Natural killer cell (primary cell): ENCODE measurements at places on chromosomes 11 and 22. TPM values are rescaled to one million over a fixed set of nuclear protein-coding genes. Genes with fewer than 3 reads are reported as not detected.

GRCh38 chr11:44971185-44971584 is 20.5 kb upstream of the TP53I11 start:
- no peak overlapping the region for H3K4me3 ChIP-seq
- H3K27me3 ChIP-seq: no peaks in the 10 kb centered on the region
- no peak for DNase-seq
- no peak overlapping the region for H3K27ac ChIP-seq
- no peaks in the 10 kb centered on the region for H3K36me3 ChIP-seq

DNA sequence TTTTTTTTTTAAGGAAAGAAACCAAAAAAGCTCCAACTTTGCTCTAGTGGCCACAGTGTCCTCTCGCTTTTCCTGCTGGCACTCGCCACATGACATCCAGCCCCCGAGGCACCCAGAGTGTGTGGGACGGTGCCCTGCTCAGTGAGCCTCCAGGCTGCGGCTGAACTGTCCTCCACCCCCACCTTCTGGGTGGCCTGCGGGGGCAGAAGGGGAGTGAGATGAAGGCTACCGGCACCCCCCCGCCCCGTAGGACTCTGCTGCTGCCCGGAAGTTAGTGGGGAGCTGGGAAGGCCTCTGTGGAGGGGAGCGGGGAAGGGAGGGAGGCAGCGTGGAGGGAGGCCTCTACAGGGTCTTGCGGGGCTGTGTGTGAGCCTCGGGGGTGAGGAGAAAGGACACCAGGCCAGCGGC is 264.4 kb downstream of the CTTN start:
- H3K36me3 ChIP-seq: no peaks in the 10 kb centered on the region
- H3K4me1 ChIP-seq: no peaks in the 10 kb centered on the region
- H3K27ac ChIP-seq: no peak overlapping the region
- no peak overlapping the region for H3K4me3 ChIP-seq
- H3K27me3 ChIP-seq: peaks cover 10% of the 10 kb centered on the region

- no peaks in the 10 kb centered on the region for H3K27me3 ChIP-seq
- peaks cover 13% of the 10 kb centered on the region for H3K36me3 ChIP-seq
- DNase-seq: no peak
- no peak overlapping the region for H3K4me3 ChIP-seq
Observed at GRCh38 chr22:35313311-35314121, 13.8 kb downstream of the TOM1 start.

- peak; percentile 45 for DNase-seq
- no peaks in the 10 kb centered on the region for H3K36me3 ChIP-seq
- H3K27me3 ChIP-seq: peaks cover 30% of the 10 kb centered on the region
Observed at GRCh38 chr11:118152552-118153471, at the start of gene SCN4B. SCN4B (minus strand) TSS chr11:118152823; CDS start chr11:118152673, 150 bp downstream.

GRCh38 chr22:47748957-47749356 is 986.5 kb downstream of the TBC1D22A start:
- no peaks in the 10 kb centered on the region for H3K27me3 ChIP-seq
- no peaks in the 10 kb centered on the region for H3K4me1 ChIP-seq
- H3K4me3 ChIP-seq: no peak overlapping the region
- no peaks in the 10 kb centered on the region for H3K36me3 ChIP-seq
- no peak overlapping the region for H3K27ac ChIP-seq

DNA sequence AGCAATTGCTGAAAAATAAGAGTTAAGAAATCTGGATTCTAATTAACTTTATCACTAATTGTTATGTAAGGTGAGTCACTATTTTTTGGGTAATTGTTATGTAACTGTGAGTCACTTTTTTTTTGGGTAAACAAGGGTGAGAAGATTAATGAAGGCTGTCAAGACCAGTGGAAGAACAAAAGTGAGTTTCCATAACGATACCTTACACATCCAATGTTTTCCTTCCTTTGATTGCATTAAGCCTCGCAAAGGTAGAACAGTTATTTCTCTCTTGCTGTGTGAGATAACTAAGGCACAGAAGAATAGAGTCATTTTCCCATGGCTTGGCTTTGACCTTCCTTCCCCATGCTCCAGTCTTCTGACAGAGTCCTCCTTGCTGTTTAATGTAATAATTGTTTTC is 374.7 kb downstream of the DDX10 start:
- no peak for DNase-seq
- H3K27ac ChIP-seq: no peak overlapping the region
- H3K27me3 ChIP-seq: no peaks in the 10 kb centered on the region

GRCh38 chr22:28837640-28838039 is 37.3 kb upstream of the XBP1 start:
- H3K4me1 ChIP-seq: peaks cover 13% of the 10 kb centered on the region
- H3K27ac ChIP-seq: no peak overlapping the region
- DNase-seq: no peak
- H3K4me3 ChIP-seq: no peak overlapping the region
- H3K36me3 ChIP-seq: no peaks in the 10 kb centered on the region
- H3K27me3 ChIP-seq: no peaks in the 10 kb centered on the region

- DNase-seq: no peak
- peaks cover 9% of the 10 kb centered on the region for H3K4me1 ChIP-seq
- no peaks in the 10 kb centered on the region for H3K36me3 ChIP-seq
- no peak overlapping the region for H3K27ac ChIP-seq
- no peak overlapping the region for H3K4me3 ChIP-seq
Observed at GRCh38 chr11:12290477-12290922, 86.9 kb upstream of the PARVA start.

GRCh38 chr22:31295360-31295759 is 3.1 kb upstream of the PIK3IP1 start:
- H3K27ac ChIP-seq: no peak overlapping the region
- no peak overlapping the region for H3K4me3 ChIP-seq
- DNase-seq: no peak

DNA sequence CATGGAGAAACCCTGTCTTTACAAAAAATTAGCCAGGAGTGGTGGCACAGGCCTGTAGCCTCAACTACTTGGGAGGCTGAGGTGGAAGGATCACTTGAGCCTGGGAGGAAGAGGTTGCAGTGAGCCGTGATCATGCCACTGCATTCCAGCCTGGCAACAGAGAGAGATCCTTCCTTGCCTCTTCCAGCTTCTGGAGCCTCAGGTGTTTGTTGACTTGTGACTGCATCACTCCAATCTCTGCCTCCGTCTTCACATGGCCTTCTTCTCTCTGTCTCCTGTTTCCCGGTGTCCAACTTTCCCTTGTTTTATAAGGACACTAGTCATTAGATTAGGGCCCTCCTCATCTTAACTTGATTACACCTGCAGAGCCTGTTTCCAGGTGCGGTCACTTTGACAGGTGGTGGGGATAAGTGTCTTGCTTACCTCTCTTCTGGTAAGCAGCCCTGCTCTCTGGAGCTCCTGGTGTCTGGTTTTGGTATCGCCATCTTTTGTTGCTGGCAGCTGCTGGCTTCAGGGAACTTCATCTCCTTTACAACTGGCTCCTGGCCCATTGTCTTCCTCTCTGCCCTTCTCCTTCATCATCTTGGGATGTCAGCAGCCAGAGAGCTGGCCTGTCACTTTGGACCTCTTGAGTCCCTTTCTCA is 8.2 kb upstream of the USP2 start:
- no peaks in the 10 kb centered on the region for H3K27me3 ChIP-seq
- no peak for DNase-seq
- H3K4me3 ChIP-seq: no peak overlapping the region
- H3K36me3 ChIP-seq: no peaks in the 10 kb centered on the region
- no peak overlapping the region for H3K27ac ChIP-seq
- H3K4me1 ChIP-seq: no peaks in the 10 kb centered on the region

DNA sequence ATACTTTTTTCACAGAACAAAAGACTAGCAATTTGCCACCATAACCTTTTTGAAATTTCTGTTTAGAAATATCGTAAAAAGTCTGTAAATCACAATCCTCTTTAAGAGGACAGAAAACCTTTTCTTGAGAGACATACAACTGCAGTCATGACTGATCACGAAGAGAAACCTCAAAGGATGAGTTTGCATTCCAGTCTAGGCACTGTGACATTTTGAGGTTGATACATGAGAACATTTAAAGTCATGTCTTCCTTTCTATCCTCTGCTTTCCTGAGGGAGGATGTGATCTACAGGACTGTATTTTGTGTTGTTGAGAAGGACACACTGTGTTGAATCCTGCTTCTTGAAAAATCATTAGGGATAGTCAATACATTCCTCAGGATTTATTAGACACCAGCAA is 476.7 kb upstream of the CCDC179 start:
- DNase-seq: no peak
- no peaks in the 10 kb centered on the region for H3K27me3 ChIP-seq
- H3K36me3 ChIP-seq: no peaks in the 10 kb centered on the region
- H3K4me1 ChIP-seq: no peaks in the 10 kb centered on the region

Gene OR10A2
- total RNA-seq: not detected

DNA sequence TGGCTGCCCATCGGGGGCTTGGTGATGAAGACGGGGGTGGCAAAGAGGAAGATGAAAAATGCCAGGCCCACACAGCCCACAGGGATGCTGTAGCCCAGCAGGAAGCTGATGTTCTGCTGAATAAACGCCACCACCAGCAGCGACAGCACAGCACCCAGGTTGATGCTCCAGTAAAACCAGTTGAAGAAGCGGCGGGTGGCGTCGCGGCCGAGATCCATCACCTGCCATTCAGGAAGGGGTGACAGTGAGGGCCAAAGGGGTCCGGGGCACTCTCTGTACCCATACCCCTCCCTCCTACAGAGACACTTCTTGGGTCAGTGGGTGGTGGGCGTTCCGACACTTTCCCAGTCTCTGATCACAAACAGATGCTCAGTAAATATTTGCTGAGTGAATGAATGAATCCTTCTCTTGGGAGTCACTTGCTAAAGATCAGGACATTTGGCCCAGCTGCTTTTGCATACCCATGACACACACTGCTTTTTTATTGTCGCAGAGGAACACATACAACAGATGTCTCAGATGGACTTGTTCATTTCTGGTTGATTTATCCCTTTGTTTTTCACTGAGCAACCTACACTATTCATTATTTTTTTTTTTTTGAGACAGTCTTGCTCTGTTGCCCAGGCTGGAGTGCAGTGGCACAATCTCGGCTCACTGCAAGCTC is 5.2 kb downstream of the SLC15A3 start:
- H3K36me3 ChIP-seq: no peaks in the 10 kb centered on the region
- H3K27me3 ChIP-seq: peaks cover 4% of the 10 kb centered on the region
- no peak overlapping the region for H3K4me3 ChIP-seq
- H3K4me1 ChIP-seq: peaks cover 14% of the 10 kb centered on the region
- H3K27ac ChIP-seq: no peak overlapping the region
- DNase-seq: no peak

Gene OR52A1
- total RNA-seq: not detected

DNA sequence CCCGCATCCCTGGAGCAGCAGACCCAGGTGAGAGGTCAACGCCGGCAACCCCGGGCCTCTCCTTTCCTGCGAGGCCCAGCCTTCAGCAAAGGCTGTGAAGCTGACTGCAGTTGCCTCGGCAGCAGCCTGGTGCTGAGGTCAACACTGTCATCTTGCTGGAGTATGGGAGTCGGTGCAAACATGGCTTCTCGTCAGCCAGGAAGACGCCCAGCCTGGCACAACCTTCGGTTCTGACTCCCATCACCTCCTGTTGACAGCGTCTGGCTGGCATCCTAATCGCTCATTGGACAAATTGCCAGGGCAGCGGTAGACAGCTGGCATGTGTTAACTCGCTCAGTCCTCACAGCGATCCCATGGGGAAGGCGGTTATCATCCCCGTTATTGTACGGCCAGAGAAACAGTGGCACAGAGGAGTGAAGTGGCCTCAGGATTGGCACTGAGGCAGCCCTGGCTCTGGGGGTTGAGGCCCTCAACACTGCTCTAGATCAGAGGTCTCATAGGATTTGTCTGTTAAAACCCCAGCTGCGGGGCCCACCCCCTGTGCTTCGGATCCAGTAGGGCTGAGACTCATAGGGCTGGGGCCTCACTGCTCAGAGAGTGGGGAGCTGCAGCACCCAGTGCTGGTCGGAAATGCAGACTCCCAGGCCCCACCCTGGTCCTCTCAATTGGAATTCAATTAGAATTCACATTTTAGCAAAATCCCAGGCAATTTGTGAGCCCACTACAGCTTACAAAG is 39.3 kb upstream of the TP53I11 start:
- DNase-seq: no peak
- H3K36me3 ChIP-seq: no peaks in the 10 kb centered on the region
- H3K4me1 ChIP-seq: peaks cover 5% of the 10 kb centered on the region
- no peak overlapping the region for H3K27ac ChIP-seq
- no peaks in the 10 kb centered on the region for H3K27me3 ChIP-seq

GRCh38 chr22:29117799-29118477 is 45.1 kb downstream of the KREMEN1 start:
- H3K36me3 ChIP-seq: no peaks in the 10 kb centered on the region
- no peak for DNase-seq
- no peak overlapping the region for H3K4me3 ChIP-seq
- H3K27ac ChIP-seq: no peak overlapping the region
- H3K4me1 ChIP-seq: peaks cover 10% of the 10 kb centered on the region
- no peaks in the 10 kb centered on the region for H3K27me3 ChIP-seq

Gene CCT8L2
- not detected for total RNA-seq

Gene SLC22A6
- not detected for total RNA-seq
